ENCODE measurements at places on chromosomes 11 and 22.

GRCh38 chr11:2104524-2105440 is 34.4 kb downstream of the IGF2 start:
- no peak for DNase-seq

DNA sequence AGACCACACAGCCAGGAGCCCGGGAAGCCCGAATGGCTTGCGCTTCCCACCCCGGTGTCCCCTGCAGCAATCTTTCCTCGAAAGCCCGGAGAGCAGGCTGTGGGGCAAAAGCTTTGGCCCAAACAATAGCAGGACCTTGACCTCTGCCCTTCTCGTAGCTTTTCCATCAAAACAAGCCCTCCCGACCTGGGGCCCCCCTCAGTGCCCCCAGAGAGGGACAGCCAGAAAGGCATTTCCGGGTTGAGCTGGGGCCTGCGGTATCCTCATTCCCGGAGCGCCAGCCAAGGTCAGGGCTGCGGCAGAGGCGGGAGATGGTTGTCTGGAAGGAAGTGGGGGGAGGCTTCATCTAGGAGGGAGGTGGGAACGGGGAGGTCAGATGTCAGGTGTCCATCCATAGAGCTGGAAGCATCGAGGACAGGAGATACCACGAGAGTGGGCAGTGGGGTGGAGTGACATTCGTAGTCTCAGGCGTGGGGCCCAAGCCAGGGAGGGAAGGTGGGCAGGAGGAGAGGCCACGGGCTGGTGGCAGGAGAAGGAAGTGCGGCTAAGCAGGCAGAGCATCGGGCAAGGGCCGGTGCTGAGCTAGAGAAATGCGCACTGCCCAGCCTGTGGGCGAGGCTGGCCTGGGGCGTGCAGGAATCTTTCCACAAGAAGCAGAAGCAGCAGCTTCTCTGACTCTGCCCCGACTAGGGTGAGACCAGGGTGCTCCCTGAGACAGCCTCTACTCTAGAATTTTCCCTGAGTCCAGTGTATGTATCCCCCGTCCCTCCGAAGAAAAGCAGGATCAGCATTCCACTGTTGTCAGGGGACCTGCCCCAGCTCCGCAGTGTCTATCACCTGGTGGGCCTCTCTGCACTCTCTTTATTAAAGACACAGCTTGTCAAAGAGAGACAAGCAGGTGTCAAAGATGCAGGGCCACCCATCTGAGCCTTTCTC is 14.3 kb downstream of the PDGFB start:
- DNase-seq, result no peak

DNA sequence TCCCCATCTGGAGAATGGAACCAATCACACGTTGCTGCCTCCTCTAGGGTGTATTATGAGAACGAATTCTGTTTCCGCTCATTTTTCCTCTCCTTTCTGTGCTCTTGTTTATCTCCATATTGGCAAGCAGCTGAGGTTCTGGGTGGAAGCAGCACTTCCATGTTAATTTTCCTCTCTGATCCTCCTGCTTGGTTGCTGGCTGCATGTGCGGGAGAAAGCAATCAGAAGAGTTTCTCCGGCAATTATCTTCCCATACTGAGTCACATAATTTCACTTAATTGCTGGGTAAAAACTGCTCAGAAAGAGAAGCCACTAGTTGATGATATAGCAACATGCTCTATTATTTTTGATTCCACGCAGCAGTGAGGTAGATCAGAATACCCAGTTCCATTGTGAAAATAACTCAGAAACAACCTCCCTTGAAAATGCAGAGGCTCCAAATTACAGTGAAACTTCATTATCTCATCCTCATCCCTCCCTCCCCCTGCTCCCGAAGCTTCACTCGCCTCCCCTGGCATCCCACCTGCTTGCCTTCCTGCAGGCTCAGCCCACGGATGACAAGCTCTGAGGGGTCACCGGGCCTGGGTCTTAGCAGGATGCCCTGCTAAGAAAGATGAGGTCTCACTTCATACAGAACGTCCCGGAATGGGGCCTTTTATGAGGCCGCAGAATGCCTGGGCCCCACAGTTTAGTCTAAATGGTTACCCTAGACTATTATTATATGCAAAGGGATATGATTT is 20.4 kb downstream of the FXYD6 start:
- DNase-seq, result no peak

DNA sequence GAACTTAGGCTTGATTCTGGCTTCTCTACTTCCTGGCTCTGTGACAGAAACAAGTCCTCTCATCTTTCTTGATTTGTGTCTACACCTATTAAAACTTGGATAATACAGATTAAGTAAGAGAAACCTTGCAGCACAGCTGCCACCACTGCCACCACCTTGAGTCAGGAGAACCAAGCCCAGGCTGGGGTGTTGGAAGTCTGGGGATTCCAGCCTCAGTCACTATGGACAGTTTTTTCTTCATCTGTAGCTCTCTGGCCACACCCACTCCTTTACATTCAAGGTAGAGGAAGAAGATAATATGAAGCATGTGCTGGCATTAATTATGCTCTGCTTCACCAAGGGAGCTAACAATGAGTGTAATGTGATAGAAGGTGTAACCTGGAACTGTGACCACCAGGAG is 75.7 kb downstream of the RELT start:
- DNase-seq, result no peak

GRCh38 chr22:17761138-17761488 is 13.2 kb downstream of the BID start:
- DNase-seq, result no peak

GRCh38 chr22:45336971-45337431 is 27.3 kb downstream of the FAM118A start:
- peak; percentile 44 for DNase-seq

DNA sequence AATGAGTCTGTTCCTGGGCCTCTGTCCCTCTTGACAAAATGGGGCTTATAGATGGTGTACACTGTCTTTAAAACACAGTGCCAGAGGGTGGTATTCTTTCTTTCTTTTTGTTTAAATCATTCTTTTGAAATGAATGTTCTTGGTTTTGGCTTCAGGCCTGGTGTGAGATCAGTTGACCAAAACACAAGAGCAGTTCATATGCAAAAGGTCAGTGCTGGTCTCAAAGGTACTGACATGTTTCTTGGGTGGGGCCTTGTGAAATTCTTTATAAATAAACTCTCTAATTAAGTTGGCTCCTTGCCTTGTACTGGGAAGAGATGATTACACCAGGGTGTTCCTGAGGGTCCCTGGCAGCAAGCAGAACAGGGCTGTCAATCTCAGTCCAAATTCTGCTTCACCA is 110.0 kb downstream of the FBXO7 start:
- DNase-seq, result no peak

- DNase-seq, result no peak
Observed at GRCh38 chr11:128399251-128400121, 187.9 kb downstream of the ETS1 start.

Data from forelimb muscle (tissue), 1 donor.